ENCODE measurements at places on chromosomes 1 and 21.

GRCh38 chr1:115332813-115333608, 5.0 kb downstream of the NGF start:
- peak; percentile 88 for DNase-seq

DNA sequence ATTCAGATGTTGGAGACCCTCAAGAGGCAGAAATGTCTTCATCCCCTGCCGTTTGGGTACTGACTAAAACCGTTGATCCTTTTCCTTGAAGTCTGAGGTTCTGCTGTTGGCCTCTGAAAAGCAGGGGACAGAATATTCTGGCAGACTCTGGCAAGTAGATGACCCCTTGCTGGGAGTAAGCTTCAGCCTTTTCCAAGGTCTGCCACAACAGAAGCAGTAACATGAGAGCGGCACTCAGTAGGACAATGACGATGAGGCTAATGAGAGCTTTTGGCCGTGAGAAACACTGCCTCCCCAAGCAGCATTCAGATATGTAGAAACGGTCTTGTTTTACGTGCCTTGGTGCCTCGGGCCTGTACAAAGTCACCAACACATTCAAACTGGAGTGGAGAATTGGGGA, 143.7 kb downstream of the ST6GALNAC5 start:
- DNase-seq = no peak

DNA sequence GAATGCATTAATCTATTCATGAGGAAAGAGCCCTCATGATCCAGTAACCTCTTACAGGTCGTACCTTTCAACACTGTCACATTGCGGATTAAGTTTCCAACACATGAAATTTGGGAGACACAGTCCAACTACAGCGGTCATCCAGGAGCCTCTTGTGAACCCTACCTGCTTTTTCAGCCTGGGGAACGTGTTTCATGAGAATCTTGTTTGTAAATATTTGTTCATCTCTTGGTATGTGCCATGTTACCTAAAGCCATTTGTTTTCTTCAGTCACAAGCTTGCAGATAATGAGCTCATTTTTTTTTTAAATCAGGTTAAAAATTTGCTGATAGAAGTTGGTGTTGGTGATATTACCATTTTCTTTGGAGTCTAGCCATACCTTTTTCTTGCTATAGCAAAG, 37.2 kb upstream of the PDC start:
- DNase-seq = no peak

DNA sequence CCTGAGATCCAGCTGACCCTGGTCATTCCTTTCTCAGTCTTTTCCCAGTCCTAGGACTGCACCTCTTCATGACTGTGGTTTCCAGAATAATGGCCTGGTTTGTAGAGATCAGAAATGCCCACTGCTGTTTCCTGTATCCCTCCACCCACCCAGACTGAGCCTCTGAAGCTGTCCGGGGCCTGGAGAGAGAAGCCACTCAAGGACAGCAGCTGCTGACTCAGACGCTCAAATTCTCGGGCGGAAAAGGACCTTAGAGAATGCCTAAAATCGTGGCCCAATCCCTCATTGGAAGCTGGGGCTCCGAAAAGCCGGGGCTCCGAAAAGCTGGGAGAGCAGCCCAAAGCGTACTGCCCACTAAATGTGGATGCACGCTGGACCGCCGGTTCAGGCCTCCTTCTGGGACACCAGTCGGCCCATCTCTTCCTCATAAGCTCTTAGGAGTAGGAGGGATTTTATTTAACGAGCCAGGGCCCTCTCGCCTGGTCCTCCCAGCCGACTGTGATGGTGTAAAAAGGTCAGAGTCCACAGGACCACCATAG, 7.8 kb upstream of the GPR61 start:
- no peak for DNase-seq

GRCh38 chr1:92698932-92699331, 86.0 kb downstream of the EVI5 start:
- no peak for DNase-seq

GRCh38 chr1:205665201-205666045, 14.9 kb downstream of the SLC45A3 start:
- no peak for DNase-seq

DNA sequence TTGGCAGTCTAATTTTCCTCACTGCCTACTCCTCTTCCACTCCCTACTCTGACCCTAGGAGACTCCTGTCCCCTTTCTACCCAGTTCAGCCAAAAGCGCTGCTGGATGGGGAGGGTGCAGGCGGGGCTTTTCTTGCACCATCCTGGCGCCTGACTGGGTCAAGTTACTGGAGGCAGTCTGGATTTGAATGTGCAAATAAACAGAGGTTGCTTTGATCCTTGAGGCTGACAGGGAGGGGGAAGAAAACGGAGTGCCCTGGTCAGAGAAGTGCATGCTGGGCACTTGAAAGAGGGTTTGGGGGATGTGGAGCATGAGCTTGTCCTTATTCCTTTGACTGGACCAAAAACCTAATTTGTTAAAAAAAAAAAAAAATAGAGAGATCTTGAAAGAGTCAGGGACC, 76.8 kb upstream of the SOX13 start:
- peak; percentile 30 for DNase-seq

DNA sequence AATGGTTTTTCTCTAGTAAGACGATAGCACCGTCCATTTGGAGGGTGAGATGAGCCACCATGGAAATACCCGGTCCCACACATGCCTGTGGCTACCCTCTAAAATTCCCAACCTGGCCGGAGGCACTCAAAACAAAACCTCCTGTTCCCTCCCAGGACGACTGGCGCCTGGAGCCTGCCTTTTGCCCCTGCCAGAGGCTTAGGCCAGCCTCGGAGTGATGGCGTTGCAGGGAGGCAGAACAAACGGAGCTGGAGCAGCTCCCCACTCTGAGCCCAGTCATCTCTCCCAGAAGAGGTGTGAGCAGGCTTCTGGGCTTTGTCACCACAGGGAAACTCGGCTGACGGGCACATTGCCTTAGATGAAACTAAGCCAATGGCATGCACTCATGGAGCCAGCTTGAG, 213.7 kb upstream of the HOOK1 start:
- peak; percentile 75 for DNase-seq

GRCh38 chr1:103275725-103276124, 167.4 kb upstream of the COL11A1 start:
- DNase-seq = peak; percentile 86

GRCh38 chr1:111603979-111604378, 15.6 kb upstream of the RAP1A start:
- no peak for DNase-seq

GRCh38 chr1:31943546-31944184, 5.5 kb upstream of the PTP4A2 start:
- DNase-seq = no peak

DNA sequence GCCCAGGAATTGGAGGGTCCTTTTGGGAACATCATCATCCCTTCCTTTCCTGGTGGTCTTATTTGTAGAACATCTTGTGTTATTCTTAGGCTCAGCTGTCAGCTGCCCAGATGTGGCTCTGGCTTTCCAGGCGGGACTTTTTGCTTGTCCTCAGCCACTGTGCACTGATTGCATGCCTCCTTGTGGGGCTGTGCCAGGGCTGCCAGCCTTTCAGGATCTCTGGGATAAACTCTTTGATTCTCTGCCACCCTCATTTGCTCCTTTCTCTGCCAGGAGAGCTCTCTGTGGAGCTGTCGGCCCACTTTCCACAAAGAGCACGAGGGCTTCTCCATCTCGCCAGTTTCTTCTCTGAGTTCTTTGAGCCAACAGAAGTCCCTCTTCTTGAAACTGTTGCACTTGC, 63.1 kb downstream of the PTPRU start:
- DNase-seq = no peak

GRCh38 chr1:5688081-5689077, 303.8 kb downstream of the NPHP4 start:
- no peak for DNase-seq

DNA sequence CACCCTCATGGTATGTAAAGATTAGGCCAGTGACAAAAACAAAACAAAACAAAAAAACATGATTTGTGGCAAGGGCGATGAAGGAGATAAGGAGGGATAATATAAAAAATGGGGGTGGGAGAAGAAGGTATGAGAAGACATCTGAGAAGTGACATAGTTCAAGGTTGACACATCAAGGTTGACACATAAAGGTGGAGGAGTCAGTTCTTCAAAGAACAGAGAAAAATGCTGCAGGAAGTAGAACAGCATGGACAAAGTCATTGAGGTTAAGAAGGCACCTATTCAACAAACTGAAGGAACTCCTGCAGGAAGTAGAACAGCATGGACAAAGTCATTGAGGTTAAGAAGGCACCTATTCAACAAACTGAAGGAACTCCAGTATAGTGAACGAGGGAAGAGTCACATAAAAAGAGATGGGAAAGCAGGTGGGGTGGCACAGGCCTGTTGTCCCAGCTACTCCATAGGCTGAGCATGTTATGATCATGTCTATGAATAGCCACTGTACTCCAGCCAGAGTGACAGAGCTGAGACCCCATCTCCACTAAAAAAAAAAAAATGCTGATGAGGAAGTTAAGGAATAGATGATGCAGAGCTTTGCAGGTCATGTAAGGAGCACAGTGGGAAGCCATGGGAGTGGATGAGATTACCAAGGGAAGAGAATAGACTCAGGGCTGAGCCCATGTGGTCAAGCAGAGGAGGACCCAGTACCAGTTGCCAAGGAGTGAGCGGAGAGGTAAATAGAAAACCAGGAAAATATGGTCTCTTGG, 101.5 kb downstream of the ZFYVE9 start:
- no peak for DNase-seq

DNA sequence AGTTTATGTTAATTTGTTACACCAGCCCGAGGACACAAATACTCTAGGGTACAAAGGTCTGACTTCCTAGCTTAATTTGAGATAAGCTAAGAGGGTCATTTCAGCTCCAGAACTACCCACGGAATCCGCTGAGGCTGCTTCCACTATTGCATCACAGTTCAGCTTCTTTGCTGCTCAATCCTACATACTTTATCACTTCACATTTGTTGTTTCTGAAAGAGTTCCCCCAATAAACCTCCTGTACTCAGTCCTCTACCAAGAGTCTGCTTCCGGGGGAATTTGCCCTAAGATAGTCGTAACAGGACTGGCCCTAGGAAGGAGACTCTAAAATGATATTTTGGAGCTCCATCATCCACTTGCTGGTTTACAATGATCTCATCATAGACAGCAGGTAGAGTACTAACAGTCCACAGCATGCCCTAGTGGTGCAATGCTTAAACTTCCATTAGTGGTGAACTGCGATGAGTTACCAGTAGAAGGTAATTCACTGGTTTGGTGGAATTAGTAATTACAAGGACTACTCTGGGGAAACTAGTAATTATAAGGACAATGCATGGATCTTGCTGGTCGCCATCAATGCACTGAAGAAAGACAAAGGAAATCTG, 229.3 kb downstream of the USH2A start:
- no peak for DNase-seq

DNA sequence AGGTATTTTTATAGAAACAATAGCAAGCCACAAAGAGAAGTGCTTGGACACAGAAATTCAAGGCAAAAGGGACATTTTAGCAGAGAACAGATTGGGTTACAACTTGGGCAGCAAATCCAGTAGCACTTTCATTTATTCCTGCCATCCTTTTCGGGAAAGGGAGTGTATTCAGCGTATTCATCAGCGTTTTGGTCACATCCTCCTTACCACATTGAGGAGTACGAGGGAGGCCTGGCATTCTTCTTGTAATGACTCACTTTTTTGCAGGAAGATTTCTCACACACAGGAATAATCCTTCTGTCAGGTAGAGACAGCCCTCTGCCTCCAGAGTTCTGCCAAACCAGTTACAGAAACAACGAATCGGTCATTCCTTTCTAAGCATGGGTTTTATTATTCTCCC, 18.1 kb upstream of the FAM78B start:
- no peak for DNase-seq

DNA sequence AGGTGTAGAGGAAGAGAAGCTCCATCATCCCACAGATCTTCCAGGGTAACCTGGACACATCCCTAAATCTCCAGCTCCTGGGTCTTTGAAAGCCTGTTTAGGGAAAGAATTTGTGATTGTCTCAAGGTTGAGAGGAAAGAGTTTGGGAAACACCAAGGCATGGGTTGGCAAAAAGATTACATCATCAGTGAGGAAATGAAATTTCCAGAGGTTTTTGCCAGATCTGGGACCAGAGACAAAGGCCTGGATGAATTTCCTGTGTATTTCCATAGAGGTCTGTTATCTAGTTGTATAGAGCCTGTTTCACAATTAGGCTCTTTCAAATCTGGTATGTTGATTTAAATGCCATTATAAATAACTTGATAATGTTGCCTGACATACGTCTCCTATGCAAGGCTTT, 82.3 kb downstream of the GPR89B start:
- no peak for DNase-seq

GRCh38 chr1:181097242-181097641, 8.7 kb downstream of the IER5 start:
- no peak for DNase-seq

- peak; percentile 16 for DNase-seq
Measured at GRCh38 chr1:221089273-221089672, 210.0 kb downstream of the HLX start.

GRCh38 chr1:41783189-41783639, 135.5 kb downstream of the HIVEP3 start:
- peak; percentile 84 for DNase-seq

DNA sequence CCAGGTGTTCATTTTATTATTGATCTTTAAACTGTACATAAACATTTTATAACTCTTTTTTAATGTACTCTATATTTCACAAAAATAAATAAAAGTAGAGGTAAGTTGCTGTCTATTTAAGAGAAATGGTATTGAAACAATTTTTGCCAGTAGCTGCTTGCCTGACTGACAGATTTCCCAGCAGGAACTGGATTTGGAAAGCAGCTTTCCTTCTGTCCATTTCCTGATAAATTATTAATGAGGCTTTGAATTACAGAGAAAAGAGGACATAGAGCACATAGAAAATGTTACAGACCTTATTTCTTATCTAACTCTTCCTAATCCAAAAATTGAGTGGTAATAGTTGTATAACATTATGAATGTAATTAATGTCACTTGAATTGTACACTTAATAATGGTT, 79.7 kb upstream of the BCL10 start:
- DNase-seq = no peak

DNA sequence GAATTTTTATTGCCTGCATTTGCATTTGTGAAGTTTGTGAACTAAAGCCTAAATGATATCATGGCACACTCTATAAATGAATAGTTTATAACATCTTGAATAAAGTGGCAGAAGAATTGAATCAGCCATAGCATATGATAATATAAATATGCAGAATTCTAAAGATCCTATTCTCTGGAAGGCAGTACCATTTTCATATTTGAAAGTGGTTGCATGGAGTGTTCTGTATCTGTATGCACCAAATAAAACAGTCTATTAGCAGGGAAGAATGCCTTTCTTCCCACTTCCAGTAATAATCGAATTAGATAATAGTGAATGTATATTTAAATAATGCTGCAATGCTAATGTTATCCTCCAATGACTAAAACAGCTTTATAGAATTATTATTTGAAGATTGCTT, 57.9 kb upstream of the TRIM67 start:
- no peak for DNase-seq

DNA sequence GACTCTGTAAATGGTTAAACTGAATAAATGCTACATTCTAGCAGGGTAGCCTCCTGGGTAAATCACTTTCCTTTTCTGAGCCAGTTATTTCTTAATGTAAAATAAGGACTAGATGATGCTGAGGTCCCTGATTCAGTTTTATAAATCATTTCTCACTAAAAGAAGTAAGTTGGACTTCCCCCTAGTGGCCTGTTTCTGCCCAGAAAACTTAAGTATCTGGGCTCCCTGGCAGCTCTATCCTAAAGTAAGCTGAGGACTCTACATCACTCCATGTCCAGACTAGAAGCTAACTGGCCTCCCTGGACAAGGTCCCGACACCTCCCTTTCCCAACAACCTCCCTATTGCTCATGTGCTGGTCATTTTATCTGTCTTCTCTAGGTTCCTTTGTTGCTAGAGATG, 3.0 kb downstream of the GPN2 start:
- peak; percentile 54 for DNase-seq

Measured in fibroblast of gingiva (primary cell).